Kidney epithelial cell (primary cell): ENCODE measurements at places on chromosomes 11 and 22. TPM values are rescaled to one million over a fixed set of nuclear protein-coding genes. Genes with fewer than 3 reads are reported as not detected.

DNA sequence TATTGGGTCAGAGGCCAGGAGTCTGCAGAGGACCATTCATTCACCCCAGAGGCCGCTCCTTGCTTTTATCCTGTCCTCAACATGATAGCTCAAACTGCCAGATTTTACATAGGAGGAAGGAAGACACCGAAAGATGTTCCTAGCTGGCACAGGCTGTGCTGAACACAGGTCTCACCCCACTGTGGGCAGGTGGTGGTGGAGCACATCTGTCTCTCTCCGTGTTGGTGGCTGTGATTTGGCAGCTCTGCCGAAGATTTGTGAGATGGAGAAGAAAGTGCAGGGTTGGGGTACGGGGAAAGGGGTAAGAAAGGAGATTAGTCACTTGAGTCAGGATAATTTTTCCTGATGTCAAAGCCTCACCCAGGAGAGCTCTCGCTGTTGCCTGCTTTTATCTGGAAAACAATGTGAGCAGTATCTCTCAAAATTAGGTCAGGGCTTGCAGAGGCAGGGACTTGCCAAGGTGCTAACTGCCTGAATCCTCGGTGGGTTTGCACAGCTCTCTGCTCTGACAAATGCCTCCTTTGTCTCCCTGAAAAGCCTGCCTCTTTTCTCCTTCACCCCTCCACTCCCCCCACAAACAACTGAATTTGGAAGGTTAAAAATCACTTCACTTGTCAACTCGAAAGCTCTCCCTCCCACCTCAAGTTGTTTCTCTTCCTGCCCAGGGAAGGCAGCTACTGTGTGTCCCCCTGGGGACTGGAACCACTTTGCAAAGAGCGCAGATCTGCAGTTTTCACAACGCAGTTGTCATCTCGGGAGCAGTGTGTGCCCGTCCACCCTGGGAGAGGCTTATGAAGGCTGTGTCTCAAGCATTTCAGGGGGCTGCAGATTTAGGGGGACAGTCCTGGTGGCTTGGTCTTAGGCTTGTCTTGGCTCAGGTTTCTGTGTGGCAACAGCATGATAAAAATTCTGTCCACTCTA is 299.7 kb downstream of the ST3GAL4 start:
- no peak for DNase-seq

GRCh38 chr11:34680918-34681586 is 60.2 kb downstream of the EHF start:
- peak; percentile 82 for DNase-seq

Gene ACR
- not detected in 2 replicates for total RNA-seq

Gene OR52H1
- total RNA-seq = 0.75 TPM in 1 of 2 replicates, not detected in the other

Gene ADAMTS15
- total RNA-seq = 3.9 and 4.2 TPM in 2 replicates

Gene FZD4
- 7.1 and 7.5 TPM in 2 replicates for total RNA-seq

DNA sequence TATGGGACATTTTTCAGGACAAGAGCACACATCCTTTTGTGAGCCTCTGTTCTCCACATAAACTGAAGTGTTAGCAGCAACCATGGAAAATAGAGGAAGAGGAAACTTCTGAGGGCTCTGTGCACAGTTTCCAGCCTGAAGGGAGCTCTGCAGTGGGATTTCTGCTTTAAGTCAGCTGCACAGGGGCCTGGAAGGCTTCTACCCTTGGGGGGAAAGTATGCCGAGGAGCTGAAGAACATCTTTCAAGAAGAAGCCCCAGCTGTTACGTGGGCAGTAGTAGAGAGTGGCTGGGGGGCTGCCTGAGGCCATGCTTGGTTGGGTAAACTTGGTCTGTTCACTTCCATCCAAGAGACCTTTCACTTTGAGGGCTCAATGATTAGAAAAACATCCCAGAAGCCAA is 82.7 kb upstream of the EED start:
- DNase-seq = no peak

- DNase-seq = no peak
Measured at GRCh38 chr11:69105461-69106030, 50.2 kb upstream of the SMIM38 start.

DNA sequence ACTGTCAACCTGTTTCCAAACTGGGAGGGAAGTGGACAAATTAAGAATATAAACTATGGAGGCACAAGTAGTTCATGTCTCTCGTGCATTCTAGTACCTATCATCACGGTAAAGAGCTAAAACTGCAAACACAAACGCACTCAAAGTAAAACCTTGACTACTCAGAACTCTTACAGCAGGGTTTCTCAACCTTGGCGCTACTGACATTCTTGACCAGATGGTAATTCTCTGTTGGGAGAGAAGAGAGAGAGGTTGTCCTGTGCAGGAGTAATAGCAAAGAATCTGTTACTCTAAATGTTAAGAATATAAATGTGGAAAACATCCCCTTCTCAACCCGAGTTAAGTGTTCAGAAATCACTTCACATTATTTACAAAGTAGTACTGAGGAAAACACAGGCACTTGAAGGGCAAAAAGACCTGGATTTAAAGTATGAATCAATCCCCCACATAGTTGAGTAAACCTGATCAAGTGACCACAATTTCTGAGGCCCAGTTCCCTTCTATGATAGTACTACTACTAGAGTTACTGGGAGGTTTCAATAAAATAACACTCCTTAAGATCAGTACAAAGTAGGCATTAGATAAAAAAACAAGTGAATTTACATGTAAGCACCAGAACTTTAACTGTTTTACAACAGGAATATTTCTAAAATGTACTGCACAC is 73.1 kb upstream of the ARHGAP32 start:
- no peak for DNase-seq

Gene CSF2RB
- total RNA-seq = 0.14 and 1.1 TPM in 2 replicates

DNA sequence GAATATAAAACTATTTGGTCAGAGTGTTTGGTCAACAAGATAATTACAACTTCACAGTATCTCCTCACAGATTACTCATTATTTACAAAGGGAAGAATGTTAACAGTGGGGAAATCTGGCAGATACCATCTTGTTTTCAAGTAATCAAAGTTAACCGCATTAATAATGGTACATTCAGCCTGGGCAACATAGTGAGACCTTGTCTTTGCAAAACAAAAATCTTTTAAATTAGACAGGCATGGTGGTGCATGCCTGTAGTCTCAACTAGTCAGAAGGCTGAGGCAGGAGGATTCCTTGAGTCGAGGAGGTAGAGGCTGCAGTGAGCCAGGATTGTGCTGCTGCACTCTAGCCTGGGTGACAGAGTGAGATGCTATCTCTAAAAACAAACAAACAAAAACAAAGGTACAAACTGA is 78.5 kb downstream of the ACER3 start:
- DNase-seq = no peak

Gene MS4A2
- 0.14 TPM in 1 of 2 replicates, not detected in the other for total RNA-seq

DNA sequence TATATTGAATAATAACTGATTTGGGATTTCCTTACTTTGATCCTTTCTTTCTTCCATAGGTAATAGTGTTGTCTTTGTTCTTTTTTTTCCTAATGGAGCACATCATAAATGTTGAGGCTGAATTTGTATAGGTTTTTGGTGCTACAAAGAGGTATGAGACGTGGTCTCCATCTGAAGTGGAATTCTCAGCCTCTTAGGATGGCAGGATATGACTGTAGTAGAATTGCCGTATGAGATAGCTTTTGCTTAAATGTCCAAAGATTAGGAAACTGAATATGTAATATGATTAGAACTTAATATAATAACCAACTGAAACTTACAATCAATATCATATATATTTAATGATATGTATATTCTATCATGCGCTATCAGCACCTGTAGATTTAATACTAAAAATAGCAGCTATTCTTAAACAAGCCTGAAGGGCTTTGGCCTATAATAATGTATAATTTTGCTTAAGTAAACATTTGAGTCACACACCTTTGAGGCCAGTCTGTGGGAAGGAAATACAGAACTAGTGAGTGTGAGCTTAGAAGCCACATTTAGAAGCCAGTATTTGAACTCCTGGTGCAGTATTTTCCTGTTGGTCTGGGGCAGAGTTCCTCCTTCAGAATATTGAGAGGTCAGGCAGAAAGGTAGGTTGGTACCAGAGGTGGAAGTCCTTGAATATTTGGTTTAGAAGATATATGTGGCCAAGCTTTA is 62.6 kb downstream of the SWAP70 start:
- no peak for DNase-seq

DNA sequence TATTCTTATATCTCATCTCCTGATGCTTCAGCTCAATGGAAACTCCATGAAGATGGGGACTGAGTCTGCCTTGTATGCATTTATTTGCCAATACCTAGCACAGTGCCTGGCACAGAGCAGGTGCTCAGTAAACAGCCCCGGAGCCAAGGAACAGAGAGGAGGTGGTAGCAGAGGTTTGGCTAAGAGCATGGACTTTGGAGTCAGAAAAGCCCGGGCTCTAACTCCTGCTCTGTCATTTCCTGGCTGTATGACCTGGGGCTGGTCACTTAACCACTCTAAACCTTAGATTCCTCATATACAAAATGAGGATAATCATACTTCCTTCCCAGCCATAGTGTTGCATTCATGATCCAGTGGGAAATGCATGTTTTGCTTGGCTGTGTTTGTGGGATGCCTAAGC is 36.6 kb downstream of the TP53I11 start:
- DNase-seq = no peak

Gene EXPH5
- total RNA-seq = 8.5 and 10.1 TPM in 2 replicates

Gene LSP1
- total RNA-seq = not detected in 2 replicates

Gene BIRC3
- 7.2 and 10.0 TPM in 2 replicates for total RNA-seq

DNA sequence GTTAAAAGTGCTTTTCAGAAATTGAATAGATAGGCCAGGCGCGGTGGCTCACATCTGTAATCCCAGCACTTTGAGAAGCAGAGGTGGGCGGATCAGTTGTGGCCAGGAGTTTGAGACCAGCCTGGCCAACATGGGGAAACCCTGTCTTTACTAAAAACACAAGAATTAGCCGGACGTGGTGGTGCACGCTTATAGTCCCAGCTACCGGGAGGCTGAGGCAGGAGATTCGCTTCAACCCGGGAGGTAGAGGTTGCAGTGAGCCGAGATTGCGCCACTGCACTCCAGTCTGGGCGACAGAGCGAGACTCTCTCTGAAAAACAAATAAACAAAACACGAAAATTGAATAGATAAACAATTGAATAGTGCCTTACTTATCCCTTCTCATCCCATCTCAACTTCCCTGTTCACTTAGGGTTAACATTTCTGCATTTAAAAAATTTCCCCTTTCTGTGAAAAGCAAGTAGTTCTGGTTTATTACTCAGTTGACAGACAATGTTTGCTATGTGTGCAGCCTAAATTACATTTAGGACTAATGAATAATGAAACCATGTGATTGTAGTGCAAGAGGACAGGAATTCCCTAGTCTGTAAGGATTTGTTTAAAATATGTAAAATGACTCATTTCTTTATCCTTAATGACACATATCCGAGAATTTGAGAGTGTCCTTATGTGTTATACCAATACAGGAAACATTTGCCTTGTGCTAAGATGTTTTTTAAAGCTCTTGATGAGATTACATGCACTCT is 6.0 kb downstream of the RNF169 start:
- peak; percentile 61 for DNase-seq

Gene MRGPRX3
- total RNA-seq = not detected in 2 replicates

DNA sequence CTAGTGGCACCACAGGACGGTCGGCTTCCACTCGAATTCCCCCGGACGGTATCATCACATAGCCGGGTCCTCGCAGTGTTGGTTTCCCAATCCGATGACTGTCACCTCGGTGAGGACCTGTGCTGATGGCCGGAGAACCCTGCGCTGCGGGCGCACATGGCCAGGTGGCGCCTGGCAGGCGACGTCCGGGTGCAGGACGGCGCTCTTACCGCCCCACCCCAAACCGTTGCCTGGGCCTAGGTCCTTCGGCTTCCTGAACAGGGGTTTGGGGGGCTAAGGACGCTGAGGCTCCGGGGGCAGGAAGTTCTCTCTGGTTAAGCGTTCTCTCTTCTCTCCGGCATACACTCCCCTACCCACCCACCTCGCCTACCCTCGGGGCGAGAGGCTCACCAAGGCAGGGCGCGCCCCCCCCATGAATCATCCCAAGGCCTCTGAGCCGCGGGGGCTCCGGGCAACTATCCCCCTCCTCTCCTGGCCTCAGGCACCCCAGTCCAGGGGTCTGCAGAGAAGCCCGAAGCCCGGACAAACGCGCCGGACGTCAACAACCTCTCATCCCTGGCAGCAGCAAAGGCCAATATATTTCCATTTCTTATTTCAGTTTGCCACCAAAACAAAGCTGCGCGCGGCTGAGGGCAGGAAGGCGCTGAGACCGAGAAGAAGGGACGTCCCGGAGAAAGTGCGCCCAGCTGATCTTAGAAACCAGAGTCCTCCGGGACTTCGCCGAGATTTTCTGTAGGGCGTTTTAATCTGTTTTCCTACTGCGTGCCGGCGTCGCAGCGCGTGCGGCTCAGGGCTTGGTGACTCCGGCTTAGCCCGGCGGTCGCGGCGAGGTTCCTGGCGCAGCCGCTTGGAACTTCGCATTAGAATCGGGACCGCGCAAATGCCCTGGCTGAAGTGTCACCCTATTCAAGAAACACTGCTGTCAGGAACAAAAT is 5.6 kb downstream of the ALX4 start:
- DNase-seq = no peak

DNA sequence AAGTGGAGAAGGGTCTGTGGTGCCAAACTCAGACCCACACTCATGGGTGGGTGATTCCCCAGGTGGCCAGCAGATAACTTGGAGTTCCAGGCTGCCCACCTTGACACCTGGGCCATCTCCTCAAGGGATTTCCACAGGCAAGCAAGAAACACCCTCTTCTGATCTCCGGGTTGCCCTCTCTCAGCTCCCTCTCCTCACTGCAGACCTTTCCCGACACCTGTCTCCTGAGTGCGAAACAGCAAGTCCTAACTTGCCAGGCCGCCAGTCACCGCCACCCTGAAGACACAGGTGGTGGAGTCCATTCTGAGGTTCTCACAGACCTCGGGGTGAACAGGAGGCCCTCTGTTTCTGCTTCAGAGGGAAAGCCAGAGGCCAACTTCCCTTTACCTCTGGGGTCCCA is 16.6 kb downstream of the GALNT18 start:
- no peak for DNase-seq

- DNase-seq = peak; percentile 31
Measured at GRCh38 chr22:20783844-20784723, 10.2 kb downstream of the SERPIND1 start.

DNA sequence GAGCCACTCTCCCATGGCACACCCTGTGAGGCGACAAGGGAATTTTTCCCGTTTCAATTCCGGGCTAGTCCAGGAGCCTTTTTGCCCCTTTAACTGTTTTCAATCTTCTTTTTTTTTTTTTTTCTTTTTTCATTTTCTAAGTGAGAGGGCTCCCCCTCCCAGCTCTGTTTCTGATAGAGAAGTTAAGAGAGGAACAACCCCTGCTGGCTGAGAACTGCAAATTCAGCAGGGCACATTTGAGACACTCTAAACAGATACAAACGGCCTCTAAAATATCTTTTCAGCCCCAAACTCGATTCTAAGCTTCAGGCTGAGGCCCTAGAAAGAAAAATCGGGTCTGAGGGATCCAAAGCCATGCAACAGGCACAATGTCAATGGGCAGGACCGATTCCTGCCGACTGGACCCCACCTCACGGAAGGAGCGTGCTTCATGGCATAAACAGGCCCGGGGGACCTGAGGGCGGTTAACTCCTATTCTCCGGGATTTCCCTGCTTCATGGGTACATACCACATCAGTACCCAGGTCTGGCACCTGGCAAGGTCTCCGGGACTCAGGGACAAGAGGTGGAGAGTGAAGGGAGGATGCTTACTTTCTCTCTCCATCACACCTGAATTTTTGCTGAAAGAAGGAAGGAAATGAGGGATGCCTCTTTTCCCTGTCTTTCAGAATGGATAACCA is 627.5 kb downstream of the BUD13 start:
- DNase-seq = no peak

GRCh38 chr11:120139316-120140069 is 1.6 kb upstream of the TRIM29 start:
- DNase-seq = no peak
